ENCODE measurements at places on chromosomes 1 and 21. TPM values are rescaled to one million over a fixed set of nuclear protein-coding genes. Genes with fewer than 3 reads are reported as not detected.

DNA sequence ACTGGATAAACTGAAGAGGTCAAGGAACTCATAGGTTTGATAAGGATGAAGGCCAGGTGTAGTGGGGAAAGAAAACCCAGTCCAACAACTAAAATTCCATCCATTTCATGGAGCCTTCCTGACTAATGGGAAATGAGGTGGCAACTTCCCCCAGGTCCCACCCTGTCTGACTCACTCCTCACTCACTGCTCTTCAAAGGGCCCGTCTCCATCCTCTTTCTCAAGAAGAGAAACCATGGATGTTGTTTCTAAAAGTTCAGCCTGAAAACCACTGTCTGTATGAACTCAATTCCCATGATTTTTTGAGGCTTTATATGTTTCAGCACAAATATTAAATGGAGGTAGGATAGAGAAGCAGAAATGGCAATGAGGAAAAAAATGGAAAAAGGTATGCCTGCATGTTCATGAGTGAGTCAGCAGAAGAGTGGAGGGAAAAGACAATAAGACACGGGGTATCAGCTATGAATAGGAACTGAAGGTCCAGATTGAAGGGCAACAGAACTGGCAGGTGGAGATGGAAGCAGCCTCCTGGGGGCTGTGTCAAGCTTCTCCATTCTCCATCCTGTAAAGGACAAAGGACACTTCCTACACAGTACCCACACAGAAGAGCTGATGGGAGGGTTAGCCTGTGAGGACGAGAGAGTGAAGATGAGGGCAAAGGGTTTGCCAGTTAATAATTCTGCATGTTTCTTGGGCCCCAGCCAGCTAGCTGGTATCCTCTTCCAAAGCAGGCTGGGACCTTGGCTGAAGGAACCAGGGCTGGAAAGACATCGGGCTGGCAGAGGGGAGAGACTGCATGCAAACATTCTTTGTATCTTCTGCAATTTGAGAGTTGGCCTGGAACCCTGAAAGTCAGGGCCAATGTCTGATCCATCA is 5.5 kb upstream of the ELOVL1 start:
- no peak for DNase-seq

DNA sequence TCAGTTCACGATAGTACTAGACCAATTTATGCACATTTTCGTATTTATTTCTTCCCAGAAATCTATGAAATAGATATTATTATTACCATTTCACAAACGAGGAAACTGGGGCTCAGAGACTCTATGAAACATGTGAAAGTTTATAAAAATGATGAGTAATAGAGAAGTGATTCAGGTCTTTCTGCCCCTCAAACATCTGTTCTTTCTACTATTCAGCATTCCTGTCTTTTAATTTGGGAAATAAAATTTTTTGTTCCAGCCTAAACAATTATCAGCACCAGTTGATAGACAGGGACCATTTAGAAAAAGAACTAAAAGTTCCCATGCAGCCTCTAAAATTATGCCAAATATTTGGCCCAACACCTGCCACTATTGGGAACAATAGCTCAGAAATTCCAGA is 585.1 kb downstream of the PTPRC start:
- DNase-seq, result no peak

- no peak for DNase-seq
These were observed 10.7 kb upstream of the CTH start for GRCh38 chr1:70400335-70400734.

DNA sequence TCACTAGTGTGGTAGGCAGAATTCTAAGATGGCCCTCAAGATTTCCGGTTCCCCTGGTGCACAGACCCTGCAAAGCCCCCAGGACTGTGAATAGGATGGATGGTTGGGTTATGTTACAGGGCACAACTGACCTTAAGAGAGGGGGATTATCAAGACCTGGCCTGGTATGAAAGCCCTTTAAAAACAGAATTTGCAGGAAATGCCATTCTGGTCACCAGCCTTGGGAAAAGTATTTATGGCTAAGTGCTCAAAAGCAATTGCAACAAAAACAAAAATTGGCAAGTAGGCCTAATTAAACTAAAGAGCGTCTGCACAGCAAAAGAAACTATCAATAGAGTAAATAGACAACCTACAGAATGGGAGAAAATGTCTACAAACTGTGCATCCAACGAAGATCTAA is 144.7 kb upstream of the EDN2 start:
- DNase-seq, result no peak

GRCh38 chr1:22297999-22298398 is 153.7 kb upstream of the ZBTB40 start:
- no peak for DNase-seq

DNA sequence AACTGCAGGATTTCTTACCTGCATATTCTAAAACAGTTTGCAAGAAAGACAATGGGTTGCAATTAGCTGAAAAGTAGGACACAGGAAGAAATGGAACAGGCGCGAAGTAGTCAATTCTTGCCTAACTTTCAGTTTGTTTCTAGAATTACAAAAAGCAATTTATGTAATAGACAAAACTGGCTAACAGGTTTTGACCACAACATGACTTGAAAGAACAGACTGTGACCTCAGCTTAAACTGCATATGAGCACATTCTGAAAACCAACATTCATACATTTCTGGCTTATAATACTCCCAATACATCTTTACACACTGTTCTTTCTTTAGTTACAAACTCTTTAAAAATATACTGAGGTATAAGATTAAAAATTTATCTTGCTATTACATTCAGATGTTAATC is 405.9 kb upstream of the B3GALT2 start:
- no peak for DNase-seq

DNA sequence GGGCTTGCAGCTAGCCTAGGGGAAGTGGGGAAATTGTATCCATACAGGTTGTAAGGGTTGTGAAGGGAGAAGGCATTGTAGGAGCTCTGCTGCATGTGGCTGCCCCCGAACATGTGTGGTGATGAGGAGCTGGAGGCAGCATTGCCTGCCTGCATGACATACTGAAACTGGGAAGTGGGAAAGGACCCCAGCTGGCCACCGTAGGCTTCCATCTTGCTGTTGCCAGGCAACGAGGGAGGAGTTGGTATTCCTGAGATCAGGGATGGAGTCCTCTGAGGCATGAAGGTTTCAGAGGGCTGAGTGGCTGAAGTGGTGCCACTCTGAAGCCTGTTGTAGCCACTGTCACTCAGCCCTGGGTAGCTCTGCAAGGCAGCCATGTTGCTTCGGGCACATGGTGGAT is 103.2 kb downstream of the TBX15 start:
- no peak for DNase-seq

DNA sequence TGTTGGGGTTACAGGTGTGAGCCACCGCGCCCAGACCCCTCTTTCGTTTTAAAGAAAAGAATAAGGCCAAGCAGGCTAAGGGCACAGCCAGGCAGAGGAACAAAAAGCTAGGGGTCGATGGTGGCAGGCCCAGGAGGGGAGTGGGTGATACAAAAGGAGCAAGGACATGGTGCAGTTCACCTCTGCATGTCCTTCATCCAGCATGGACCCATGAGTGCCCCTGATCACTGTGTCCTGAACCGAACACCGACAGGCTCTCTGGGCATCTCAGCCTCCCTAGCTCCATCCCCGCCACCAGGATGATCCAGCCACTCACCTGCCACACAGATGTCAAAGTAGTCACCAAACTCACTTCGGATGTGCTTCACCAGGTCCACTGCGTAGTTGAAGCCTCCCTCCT is 5.9 kb downstream of the MTHFR start:
- no peak for DNase-seq

DNA sequence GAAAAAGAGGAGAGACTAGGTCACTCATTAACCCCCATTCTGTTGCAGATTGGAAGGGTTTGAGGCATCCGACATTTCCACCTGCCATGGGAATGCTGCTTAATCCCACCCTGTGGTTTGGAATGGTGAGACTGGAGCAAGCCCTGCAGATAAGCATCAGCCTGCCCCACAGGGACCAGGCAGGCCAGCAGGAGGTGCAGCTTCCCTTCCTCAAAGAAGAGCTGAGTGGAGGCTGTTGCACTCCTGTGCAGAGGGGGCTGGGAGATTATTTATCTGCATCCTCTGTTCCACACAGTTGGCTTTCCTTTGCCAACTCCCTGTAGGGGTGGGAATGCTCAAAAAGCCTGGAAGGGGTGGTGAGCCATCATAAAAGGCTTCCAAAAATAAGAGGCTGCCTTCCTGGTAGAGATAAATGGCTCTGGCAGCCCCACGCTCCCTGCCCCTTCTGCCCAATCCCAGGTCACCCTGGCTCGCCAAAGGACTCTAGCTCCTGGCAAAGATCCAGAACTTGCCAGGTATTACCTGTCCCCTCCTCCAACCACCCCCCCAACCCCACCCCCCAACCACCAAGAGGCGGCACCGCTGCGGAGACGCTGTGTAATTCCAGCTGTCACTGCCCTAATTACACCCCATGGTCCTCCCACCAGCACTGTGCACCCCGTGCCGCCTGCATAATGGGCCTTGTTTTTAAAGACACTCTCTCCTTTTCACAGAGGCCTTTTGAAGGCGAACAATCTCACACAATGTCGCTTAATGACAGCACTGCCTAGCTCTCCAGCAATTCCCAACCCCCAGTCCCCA is 83.0 kb upstream of the ZC3H12A start:
- DNase-seq, result no peak

- DNase-seq, result no peak
These were observed 142.5 kb downstream of the TRABD2B start for GRCh38 chr1:47854552-47855144.

AADACL4 gene
- total RNA-seq, result not detected

MTARC1 gene
- not detected for total RNA-seq

EPS15 gene
- 75.0 TPM for total RNA-seq

LCE2A gene
- total RNA-seq, result not detected

AK4 gene
- 56.2 TPM for total RNA-seq

HOOK1 gene
- 1.6 TPM for total RNA-seq

RIIAD1 gene
- not detected for total RNA-seq

BOLA1 gene
- total RNA-seq, result 24.9 TPM
